ENCODE measurements at places on chromosomes 16 and 17. TPM values are rescaled to one million over a fixed set of nuclear protein-coding genes. Genes with fewer than 3 reads are reported as not detected.

DNA sequence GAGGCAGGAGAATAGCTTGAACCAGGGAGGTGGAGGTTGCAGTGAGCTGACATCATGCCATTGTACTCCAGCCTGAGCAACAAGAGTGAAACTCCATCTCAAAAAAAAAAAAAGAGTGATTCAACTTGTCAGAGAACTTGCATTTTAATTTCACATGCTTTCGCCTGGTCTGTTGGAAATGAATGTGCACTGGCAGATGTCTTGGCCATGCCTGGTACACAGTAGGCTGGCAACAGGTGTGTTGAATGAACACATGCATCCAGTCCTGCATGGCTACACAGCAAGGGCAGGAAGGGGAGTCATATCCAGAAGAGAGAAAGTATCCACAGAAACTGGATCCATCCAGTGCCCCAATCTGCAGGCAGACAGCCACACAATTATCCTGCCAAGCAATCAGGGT lies 11.5 kb downstream of the COG4 start:
- no peak for DNase-seq

DNA sequence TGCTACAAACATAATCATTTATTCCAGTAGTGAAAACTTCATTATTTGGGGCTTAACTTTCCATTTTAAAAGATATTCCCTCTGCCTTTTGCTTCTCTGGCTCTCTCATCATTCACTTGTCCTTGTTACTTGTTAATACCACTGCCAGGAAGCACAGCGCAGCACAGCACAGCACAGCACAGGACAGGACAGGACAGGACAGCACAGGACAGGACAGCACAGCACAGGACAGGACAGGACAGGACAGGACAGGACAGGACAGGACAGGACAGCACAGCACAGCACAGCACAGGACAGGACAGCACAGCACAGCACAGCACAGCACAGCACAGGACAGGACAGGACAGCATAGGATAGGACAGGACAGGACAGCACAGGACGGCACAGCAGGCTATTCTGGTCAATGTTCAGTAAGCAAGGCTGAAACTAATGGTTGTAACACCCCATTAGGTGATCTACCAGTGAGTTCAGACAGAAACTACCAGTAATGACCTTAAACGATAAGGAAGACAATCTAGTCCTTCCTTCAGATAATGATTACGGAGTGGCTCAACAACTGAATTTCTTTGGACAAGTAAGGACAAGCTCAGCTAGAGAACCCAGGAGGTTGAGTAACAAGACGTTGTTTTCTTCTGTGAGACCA lies 31.9 kb downstream of the COG1 start:
- DNase-seq: no peak

DNA sequence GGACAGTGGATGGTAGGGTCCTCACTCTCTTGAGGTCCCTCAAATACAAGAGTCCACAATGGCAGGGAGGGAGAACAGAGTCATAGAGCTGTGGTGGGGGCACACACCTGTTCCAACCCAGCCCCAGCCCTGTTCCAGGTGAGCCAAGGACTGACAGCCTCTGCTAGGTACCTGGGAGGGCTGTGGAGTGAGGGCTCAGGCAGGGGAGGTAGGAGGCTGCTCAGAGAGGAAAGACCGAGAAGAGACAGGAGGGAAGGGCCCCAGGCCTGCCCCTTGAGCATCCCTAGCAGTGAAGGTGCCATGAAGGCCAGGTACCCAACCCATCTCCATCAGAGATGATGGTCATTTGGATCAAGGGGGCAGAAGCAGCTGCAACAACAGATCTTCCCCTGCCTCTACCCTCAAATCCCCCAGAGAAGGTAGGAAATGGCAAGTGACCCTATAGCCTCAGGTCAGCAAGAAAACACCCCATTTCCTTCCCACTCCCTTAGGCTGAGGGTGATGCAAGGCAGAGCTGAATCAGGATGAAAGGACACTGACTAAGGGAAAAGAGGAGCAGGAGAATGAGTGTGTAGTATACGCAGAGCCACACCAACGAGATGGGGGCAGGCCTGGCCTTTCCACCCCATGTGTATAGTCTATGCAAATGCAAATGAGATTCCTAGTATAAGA lies 28.6 kb downstream of the CD300LG start:
- no peak for DNase-seq

DNA sequence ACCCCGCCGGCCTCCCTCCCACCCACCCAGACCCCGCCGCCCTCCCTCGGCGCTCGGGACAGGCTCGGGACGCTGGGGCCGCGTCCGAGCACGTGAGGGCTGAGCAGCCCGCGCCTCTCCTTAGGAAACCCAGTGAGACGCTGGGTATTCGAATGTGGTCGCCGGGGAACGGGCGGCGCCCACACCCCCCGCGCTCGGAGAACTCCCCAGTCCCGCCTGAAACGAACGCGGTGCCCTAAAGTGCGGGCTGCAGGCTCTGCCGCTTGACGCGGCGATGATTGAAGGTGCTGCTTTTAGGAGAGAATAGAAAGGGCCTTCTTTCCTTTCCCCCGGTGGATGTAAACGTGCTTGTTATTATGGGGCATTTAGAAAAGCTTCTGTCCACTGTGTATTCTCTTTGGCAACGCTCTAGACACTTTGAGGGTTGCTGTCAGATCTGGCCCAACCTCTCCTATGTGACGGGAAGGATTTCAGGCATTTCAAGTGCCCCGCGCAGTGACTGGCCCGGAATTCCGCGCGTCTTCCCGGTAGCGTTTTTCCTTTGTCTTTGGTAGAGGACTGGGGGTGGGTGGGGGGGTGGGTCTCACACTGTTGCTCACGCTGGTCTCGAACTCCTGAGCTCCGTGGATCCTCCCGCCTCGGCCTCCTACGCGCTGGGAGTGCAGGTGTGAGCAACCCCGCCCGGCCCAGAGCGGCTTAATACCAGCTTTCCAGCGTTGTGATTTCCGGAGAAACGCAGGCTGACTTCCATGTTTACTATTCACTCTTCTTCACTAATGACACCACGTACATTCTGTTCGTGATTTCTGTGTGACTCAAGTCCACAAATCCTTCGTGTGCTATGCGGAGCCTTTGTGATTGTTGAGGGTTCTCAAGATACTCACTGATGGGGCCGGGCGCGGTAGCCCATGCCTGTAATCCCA lies 21.8 kb upstream of the FOXK2 start:
- peak; percentile 58 for DNase-seq

DNA sequence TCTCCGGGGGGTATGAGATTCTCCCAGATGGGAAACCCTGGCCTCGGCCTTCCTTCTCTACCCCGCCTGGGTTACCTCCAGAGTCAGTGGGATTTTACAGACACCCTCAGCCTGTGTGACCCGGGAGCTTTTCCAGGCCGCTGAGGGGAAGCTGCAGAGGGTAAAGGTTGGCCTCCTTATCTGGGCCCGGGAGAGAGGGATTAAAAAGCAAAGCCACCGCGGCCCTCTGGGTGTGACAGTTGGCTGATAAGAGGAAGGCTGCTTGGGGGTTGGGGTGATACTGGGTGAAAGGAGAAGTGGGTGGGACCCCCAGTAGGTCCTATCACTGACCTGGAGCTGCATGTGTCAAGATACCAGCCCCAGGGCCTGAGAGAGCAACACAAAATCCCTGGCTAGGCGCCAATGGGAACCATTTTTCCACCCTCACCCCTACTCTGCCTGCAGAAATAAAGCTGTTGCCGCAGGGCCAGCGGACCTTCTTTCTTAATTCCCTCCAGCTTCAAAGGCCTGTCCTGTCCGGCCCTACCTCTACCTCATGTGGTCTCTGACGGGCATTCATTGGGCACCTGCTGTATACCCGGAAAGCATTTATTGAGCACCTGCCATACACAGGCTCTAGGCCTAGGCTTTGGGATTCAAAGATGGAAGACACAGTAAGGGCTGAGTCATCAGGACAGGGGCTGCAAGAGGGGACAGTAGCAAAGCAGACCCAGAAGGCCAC lies 77.6 kb upstream of the GSE1 start:
- no peak for DNase-seq

GRCh38 chr17:59711936-59712335 lies 4.5 kb downstream of the VMP1 start:
- no peak for DNase-seq

DNA sequence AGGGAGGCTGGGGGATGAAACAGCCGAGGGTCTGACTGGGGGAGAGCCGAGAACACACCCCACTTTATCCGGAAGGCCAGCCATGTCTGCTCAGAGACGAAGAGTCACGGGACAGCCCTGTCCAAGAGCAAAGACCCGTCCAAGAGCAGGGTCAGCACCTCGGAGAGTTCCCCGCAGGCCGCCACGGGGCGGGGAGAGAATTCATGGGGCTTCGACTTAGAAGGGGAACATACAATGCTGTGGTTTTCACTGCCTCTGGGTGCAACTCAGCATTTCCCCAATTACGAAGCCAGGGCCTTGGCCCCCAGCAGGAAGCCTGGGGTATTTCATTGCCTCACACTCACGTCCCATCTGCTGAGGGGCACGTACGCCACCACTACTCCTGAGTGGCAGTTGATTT lies 59.3 kb downstream of the JPH3 start:
- peak; percentile 38 for DNase-seq

DNA sequence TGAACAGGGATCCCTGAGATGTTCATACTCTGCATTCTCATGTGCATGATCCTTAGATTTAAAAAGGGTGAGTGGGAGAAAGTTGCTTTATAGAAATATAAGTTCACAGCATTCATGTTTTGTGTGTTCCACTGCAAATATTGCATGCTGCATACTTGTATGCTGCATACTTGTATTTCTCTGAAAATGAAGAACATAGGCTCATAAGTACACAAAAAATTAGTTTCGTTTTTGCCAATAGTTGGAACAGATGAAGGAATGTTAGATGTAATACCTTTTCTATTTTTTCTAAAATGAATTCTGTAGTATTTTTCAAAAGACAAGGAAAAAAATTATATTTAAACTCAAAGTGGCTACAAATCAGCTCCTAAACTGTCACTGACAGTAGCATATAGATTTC lies 79.0 kb downstream of the NFAT5 start:
- no peak for DNase-seq

GRCh38 chr16:54285414-54286089 lies 1.0 kb downstream of the IRX3 start:
- DNase-seq: peak; percentile 44

DNA sequence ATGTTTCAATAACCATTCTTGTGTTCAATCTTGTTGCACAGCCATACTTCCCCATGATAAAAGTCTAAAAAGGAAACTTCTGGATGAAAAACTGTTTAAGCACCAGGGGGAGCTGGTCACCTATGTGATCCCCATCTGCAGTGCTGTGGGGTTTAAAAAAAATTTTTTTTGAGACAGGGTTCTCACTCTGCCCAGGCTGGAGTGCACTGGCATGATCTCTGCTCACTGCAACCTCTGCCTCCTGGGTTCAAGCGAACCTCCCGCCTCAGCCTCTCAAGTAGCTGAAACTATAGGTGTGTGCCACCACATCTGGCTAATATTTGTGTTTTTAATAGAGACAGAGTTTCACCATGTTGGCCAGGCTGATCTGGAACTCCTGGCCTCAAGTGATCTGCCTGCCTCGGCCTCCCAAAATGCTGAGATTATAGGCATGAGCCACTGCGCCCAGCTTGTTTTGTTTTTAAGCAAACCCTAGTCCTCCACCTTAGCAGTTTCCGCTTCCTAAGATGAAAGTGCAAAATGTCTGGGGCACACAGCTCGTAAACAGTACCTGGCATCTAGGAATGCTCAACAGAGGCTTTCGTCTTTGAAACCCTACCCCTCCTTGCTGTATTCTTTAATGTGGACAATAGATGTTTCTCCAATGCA lies 25.4 kb downstream of the DNAJA2 start:
- peak; percentile 14 for DNase-seq

GRCh38 chr17:31597646-31598398 lies 206.3 kb downstream of the RAB11FIP4 start:
- no peak for DNase-seq

- peak; percentile 71 for DNase-seq
Observed at GRCh38 chr17:57995076-57995956, 7.3 kb upstream of the VEZF1 start.

DNA sequence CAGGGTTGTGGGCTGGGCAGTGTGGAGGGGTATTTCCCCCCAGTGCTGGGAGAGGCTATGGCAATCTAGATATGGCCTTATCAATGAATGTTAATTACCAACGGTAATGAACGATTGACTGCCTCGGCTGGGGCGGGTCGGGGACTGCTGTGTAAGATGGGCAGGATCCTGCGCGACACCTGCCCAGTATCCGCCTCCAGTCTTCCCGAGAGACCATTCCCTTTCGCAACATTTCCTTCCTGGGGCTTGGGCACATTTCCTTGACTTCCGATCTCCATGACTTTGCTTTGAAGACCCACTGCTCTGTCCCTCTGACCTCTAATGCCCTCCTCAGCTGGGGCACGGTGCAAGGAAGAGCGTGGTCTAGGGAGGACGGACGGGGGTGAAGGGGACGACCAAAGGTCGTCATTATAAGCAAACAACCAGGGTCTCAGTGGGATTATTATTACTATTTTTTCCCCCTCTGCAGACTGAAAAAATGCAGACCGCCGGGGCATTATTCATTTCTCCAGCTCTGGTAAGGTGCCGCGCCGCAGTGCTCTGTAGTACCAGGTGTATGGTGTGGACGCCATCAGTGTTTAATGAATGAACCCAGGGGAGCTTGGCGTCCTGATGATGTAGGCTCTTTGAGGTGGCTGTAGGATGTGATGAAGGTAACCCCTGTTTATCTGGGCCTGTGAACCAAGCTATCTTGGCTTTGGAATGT lies 506 bp downstream of the ATP5MC1 start:
- DNase-seq: no peak

DNA sequence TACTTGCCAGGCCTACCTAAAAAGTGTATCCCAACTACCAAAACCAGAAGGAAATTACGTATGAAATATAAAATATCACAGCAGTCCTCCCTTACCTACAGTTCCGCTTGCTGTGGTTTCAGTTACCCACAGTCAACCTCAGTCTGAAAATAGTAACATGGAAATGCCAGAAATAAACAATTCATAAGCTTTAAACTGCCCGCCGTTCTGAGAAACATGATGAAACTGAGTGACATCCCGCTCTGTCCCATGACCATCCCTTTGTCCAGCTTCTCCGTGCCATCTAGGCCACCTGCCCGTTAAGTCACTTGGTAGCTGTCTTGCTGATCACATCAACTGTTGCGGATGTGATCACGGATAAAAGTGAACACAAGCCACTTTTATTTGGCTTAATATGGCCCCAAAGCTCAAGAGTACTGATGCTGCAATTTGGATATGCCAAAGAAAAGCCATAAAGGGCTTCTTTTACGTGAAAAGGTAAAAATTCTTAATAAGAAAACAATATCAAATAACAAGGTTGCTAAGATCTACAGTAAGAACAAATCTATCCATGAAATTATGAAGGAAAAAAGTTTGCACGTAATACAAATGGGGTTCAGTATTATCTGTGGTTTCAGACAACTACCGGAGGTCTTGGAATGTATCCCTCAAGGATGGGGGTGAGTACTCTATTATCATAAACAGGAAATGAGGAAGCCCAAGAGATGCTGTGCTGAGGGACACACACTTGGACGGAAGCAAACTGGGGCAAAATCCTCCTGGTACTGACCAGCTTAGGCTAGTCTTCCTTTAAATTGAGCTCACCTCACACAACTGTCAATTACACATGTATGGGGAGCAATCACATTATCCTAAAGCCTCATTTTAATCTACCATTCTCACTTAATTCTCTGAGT lies 8.2 kb downstream of the USP22 start:
- DNase-seq: no peak

Gene ADAD2
- not detected for total RNA-seq

Gene CFAP52
- total RNA-seq: not detected

Gene MAP2K6
- 6.3 TPM for total RNA-seq

Gene SPATA22
- not detected for total RNA-seq

Gene SLC35G6
- not detected for total RNA-seq

Gene MYO15A
- not detected for total RNA-seq

Gene PRKCA
- total RNA-seq: 26.8 TPM

Gene FOXN1
- total RNA-seq: not detected

Gene KRTAP9-4
- not detected for total RNA-seq
